Trophoblast cell (in vitro differentiated cells and primary cell): ENCODE measurements at places on chromosomes 7 and 10.

- no peak overlapping the region for H3K4me3 ChIP-seq
- no peaks in the 10 kb centered on the region for H3K27me3 ChIP-seq
- no peak for DNase-seq
- H3K4me1 ChIP-seq: no peaks in the 10 kb centered on the region
- H3K36me3 ChIP-seq: no peaks in the 10 kb centered on the region
- no peak overlapping the region for H3K27ac ChIP-seq
These were observed 12.1 kb upstream of the STK17A start for GRCh38 chr7:43570688-43571365.

- no peak overlapping the region for H3K27ac ChIP-seq
- no peaks in the 10 kb centered on the region for H3K4me1 ChIP-seq
- DNase-seq: peak; percentile 66
- no peaks in the 10 kb centered on the region for H3K36me3 ChIP-seq
These were observed 21.1 kb upstream of the HBP1 start for GRCh38 chr7:107147464-107148393.

GRCh38 chr10:63657761-63658160 is 136.6 kb downstream of the REEP3 start:
- no peaks in the 10 kb centered on the region for H3K4me1 ChIP-seq
- no peak overlapping the region for H3K4me3 ChIP-seq
- no peak for DNase-seq
- H3K36me3 ChIP-seq: no peaks in the 10 kb centered on the region
- H3K27ac ChIP-seq: no peak overlapping the region

GRCh38 chr10:10952800-10953199 is 64.9 kb upstream of the CELF2 start:
- H3K4me3 ChIP-seq: no peak overlapping the region
- H3K4me1 ChIP-seq: no peaks in the 10 kb centered on the region
- H3K27me3 ChIP-seq: no peaks in the 10 kb centered on the region
- no peak for DNase-seq
- no peak overlapping the region for H3K27ac ChIP-seq

DNA sequence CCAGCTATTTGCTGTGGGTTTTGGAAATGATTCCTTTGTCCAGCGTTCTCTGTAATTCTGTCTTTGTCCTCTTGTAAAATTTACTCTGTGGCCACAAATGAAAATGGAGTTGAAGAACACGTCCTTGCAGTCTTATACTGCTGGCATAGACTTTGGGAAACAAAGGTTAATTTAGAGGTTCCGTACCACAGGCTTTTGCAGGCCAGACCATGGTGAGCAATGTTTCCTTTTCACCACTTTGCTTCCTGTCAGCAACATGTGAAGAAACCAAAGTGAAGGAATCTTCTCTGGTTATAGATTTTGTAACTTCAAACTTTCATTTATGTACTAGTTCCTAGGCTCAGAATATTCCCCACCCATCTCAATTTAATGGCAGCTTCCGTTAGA is 488.5 kb downstream of the MDFIC start:
- no peaks in the 10 kb centered on the region for H3K4me1 ChIP-seq
- H3K27ac ChIP-seq: no peak overlapping the region
- H3K36me3 ChIP-seq: no peaks in the 10 kb centered on the region
- H3K27me3 ChIP-seq: no peaks in the 10 kb centered on the region
- no peak overlapping the region for H3K4me3 ChIP-seq
- no peak for DNase-seq

DNA sequence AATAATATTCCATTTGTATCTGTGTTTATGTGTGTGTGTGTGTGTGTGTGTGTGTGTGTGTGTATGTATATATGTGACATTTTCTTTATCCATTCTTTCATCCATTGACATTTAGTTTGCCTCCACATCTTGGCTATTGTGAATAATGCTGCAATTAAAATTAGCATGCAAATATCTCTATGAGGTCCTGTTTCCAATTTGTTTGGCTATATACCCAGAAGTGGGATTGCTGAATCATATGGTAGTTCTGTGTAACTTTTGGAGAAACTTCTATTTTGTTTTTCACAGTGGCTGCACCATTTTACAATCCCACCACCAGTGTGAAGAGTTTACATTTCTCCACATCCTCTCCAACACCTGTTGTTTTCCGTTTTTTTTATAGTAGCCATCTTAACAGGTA is 53.1 kb downstream of the CH25H start:
- H3K36me3 ChIP-seq: no peaks in the 10 kb centered on the region
- no peak overlapping the region for H3K4me3 ChIP-seq
- H3K27me3 ChIP-seq: no peaks in the 10 kb centered on the region
- no peak for DNase-seq
- H3K4me1 ChIP-seq: no peaks in the 10 kb centered on the region

GRCh38 chr10:1654247-1654646 is 83.1 kb downstream of the ADARB2 start:
- no peaks in the 10 kb centered on the region for H3K36me3 ChIP-seq
- no peak overlapping the region for H3K27ac ChIP-seq
- no peaks in the 10 kb centered on the region for H3K27me3 ChIP-seq

- peak; percentile 36 for DNase-seq
- no peaks in the 10 kb centered on the region for H3K27me3 ChIP-seq
- no peak overlapping the region for H3K4me3 ChIP-seq
- H3K36me3 ChIP-seq: no peaks in the 10 kb centered on the region
- H3K27ac ChIP-seq: no peak overlapping the region
These were observed 26.9 kb downstream of the EVX1 start for GRCh38 chr7:27269455-27269854.
